NCI-H510A (cell line): ENCODE measurements at places on chromosomes 1 and 21.

GRCh38 chr1:15368888-15369287 is 40.8 kb upstream of the EFHD2 start:
- DNase-seq, result no peak

- DNase-seq, result no peak
Measured at GRCh38 chr1:7101187-7101586, 315.9 kb downstream of the CAMTA1 start.

GRCh38 chr21:21682172-21682571 is 684.0 kb downstream of the NCAM2 start:
- no peak for DNase-seq

GRCh38 chr1:8435569-8436071 is 117.7 kb downstream of the SLC45A1 start:
- no peak for DNase-seq

GRCh38 chr1:176558561-176558960 is 95.6 kb downstream of the PAPPA2 start:
- no peak for DNase-seq

DNA sequence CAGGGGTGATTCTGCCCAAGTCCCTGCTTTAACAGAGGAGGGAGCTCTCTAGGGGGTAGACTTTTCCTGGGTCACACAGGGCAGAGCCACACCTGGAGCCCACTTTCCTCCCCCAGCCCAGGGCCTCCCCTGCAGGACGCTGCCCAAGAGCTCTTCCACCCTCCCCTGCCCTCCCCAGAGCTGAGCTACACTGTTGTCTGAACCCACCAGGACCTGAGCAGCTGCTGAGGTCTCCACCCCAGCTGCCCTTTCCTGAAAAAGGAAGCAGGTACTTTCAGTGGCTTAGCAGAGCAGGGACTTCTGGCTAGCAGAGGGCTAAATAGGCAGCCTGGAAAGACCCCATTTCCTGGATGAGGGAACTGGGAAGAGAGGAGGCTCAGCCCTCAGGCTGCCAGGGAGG is 169.3 kb upstream of the ETV3 start:
- no peak for DNase-seq

- no peak for DNase-seq
Measured at GRCh38 chr1:57142999-57143398, 177.2 kb upstream of the C8B start.

GRCh38 chr21:27362249-27362648 is 395.4 kb upstream of the ADAMTS5 start:
- DNase-seq, result no peak

- DNase-seq, result peak; percentile 98
Measured at GRCh38 chr1:20696397-20697333, 21.1 kb downstream of the KIF17 start.

GRCh38 chr1:107359472-107360241 is 218.8 kb downstream of the NTNG1 start:
- DNase-seq, result no peak

DNA sequence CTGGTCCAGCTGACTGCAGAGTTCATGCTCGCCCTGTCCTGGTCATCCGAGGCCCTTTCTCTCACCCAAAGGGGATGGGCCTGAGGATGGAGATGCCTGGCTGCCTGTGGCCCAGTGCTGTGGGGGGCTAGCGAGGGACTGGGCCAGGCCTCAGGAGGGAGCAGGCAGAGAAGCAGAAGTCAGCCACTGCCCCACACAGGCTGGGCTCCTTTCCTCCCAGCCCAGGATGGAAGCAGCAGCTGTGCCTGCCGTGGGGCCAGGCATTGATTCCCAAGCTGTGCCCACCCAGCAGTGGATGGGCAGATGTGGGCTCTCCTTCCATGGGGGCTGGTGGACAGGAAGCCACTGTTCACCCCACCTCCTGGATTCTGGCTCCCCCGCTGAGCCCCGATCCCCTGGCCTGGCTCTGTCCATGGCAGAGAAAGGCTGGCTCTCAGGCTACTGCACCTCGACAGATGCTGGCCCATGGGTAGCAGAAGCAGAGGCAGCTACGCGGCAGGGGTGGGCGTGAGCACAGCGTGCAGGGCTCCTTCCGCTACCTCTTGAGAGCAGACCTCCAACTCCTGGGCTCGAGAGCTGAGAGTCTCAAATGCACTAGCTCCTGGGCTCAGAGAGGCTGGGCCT is 24.6 kb downstream of the RUNX3 start:
- no peak for DNase-seq

DNA sequence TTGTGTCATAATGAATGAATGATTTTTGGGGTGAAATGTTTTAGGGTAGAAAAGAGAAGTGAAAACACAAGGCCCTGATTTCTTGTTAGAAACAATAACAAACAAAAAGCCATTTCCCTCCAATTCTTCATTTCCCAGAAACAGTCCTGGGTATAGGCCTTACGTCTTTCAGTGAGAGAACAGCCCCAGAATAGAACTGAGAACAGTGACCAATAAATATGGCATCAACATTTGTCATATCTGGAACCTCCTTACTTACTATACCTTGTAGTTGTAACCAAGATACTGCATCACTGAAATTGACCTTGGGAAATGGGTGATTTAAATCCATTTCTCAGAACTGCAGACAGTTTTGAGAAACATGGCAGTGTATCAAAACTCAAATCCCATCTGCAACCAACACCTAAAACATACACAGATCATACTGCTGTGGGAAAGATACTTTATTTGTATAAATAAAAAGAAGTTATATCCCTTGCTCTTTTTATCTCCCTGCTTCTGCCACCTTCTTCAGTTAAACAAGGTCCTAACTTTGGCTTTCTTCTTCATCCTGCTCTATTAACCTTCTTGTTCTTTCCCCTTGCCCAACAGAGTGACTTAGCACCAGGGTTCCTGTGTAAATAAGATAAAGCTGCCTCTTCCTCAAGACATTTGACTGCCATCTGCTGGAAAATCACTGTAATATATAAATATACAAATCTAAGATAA is 19.5 kb downstream of the XKR8 start:
- DNase-seq, result no peak

- no peak for DNase-seq
Measured at GRCh38 chr21:25960402-25960801, 210.2 kb downstream of the APP start.
